Non-pigmented ciliary epithelial cell (primary cell): ENCODE measurements at places on chromosomes 4 and X.

GRCh38 chr4:150950657-150951288 is 64.3 kb downstream of the LRBA start:
- no peak for DNase-seq

- no peak for DNase-seq
These were observed 285.0 kb upstream of the AADAT start for GRCh38 chr4:170374770-170375169.

- DNase-seq = no peak
These were observed 179.1 kb upstream of the ETNPPL start for GRCh38 chr4:108941904-108942430.

DNA sequence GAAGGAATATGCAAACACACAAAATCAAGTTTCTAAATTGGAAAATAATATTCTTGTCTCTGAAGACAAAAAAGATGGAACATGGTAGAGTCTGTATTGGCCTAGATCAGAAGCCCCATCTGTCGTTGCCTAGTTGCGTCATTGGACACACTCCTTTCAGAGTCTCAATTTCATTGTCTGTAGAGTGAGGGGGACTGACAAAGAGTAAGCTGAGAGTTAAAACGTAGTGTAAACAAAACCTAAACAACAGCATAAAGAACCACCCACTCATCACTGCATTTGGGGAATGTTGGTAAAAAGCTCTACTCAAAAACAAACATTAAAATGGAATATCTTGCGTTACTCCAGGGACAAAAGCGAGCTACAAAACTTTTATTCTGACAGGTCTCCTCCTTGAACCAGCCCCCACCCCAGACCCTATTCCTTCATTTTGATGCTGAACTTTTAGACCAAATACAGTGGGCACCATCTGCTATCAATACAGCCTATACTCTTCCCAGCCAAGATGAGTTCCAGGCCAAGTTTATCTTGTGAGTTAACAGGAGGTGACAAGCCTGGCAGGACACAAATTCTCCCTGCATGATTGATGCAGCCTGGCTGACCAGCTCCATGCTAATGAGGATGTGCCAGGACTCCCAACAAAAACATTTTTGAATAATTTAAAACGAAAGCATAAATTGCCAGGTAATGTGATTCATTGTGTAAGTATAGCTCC is 125.2 kb downstream of the COL25A1 start:
- no peak for DNase-seq

DNA sequence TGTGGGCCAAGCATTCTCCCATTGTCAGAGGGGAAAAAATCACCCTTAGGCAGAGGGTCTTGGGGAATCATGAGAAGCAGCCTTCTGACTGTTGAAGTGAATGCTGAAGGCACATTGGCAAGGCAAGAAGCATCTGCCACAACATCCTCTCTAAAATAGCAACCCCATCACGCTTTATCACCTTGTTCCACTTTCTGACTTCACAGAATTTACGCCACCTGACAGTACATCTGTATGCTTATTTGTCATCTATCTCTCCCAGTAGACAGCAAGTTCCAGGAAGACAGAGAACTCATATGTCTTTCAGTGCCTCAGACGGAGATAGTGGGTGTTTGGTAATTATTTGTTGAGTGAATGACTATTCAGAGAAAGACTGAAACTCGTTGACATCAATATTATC is 68.4 kb upstream of the SCML1 start:
- DNase-seq = no peak

DNA sequence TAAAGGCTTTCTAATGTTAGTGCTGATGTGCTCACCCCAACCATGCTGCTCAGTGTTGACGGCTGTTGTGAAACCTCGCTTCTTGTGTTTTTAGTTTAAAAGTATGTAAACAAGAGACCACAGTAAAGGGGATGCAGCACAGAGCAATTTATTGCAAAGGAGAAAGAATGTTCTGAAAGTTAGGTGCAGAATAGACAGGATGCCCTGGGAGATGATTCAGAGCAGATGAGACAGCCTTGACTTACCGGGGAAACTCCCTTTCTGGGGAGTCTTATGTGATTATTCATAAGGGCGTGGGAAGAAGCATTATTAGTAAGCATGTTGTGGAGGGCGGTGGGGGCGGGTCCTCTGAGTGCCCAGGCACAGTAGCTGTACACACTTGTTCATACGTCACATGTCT is 47.7 kb downstream of the EVC start:
- peak; percentile 96 for DNase-seq

DNA sequence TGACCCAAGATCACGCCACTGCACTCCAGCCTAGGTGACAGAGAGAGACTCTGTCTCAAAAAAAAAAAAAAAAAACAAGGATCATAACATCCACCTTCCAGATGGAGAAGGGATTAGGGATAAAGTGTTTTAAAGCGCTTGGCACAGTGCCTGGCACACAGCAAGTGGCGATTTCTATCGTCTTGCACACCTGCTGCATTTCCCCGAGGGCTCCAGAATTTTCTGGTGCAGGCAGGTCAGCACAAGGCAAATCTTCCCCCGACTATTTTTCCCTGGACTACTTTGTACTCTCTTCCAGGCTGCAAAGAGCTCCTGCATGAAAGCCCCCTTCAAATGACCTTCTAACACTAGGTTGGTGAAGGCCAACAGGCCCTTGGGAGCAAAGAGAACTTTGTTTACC is 57.3 kb downstream of the APBB2 start:
- DNase-seq = no peak

DNA sequence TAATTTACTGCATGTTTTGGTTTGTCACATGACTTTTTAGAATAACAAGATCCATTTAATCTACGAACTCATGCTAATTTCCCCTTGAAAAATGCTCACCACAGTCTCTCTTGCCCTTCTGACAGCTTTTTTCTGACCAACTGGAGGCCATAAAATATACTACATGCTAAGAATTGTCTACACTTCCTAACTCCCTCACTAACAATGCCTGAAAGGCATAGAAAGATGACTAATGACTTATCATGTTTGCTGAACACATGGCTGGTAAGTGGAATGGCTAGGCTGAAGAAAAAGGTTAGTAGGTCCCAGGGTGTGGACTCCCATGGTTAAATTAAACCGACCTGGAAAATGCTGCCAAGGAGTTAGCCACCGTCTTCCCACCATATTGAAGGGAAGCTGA is 309.9 kb downstream of the SPOCK3 start:
- no peak for DNase-seq

DNA sequence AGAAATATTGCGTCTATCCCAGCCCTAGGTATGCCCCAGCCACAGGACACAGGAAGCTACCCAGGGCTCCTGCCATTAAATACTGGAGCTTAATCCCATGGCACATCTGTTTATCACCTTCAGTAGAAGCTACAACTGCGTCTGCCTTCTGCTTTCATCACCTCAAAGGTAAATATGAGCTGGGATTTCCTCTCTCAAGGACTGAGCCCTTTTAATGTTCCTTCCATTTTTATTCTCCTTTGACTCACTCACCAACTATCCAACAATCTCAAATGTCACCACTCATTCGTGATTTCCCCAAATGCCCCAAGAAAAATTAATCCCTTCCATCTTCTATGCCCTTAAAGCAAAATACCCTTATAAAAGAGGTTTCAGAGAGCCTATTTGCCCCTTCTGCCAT is 1.8 kb upstream of the MID1 start:
- no peak for DNase-seq

DNA sequence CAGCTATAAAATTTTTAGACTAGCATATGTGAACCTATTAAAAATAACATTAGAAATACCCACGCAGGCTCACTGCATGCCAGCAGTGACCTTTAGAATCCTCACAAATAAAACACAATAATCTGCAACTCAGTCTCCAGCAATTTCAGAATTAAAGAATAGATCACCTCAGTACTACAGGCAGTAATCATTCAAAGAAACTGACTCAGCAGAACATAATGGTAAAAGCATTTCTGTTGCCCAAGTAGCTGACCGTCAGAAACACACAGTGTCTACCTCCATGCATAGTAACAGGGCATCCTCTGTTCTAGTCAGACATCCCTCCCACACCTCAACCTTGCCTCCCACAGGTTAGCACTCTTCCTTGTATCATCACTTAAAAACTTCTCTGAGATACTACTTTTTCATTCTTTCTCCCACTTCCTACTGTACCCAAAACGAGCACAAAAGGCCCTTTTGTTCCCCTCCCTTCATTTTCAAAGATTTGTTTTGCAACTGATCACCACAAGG is 65.7 kb upstream of the BEND2 start:
- no peak for DNase-seq

DNA sequence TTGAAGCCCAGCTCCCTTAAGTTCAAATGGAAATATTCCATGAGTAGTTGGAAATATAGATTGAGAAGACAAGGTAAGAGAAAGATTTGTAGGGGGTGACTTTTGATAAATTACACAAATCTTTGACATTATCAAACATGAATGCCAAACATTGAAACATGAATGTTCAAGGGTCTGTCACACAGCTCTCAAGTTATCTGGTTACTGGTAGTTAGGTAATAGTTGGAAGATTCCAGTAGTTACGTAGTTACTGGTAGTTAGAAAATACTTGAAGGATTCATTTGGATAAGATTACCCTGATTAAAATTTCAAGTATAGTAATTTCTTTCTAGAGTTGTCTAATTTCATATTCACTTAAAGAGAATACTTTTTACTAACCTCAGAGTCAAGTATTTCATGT is 20.7 kb downstream of the KIAA0232 start:
- DNase-seq = no peak

DNA sequence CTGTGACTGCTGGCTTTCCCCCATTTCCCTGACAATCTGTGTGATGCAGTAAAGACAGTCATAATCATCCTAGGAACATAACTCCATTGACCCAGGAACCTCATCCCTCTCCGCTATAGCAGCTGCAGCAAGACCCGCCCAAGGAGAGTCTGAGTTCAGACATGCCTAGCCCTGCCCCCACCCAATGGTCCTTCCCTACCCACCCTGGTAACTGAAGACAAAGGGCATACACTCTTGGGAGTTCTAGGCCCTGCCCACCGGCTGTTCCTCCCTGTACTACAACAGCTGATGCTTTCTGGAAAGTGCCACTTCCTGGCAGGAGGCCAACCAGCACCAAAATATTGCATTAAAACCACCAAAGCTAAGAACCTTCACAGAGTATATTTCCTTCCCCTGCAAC is 1035.6 kb downstream of the C4orf33 start:
- no peak for DNase-seq

- DNase-seq = no peak
These were observed 69.1 kb downstream of the RASL11B start for GRCh38 chr4:52931243-52931642.

GRCh38 chr4:104352211-104352610 is 142.5 kb downstream of the CXXC4 start:
- no peak for DNase-seq

DNA sequence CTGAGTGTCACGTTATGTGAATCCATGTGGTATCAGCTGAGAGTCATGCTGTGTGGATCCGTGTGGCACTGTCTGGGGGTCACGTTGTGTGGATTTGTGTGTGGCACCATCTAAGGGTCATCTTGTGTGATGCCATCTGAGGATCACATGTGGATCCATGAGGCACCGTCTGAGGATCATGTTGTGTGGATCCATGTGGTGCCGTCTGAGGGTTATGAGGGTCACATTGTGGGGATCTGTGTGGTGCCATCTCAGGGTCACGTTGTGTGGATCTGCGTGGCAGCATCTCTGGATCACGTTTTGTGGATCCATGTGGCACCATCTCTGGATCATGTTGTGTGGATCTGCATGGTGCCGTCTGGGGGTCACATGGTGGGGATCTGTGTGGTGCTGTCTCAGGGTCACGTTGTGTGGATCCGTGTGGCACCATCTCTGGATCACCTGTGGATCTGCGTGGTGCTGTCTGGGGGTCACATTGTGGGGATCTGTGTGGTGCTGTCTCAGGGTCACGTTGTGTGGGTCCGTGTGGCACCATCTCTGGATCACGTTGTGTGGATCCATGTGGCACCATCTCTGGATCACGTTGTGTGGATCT is 6.9 kb downstream of the PDE6B start:
- DNase-seq = no peak

- DNase-seq = no peak
These were observed 27.6 kb downstream of the QRFPR start for GRCh38 chr4:121353213-121353612.

DNA sequence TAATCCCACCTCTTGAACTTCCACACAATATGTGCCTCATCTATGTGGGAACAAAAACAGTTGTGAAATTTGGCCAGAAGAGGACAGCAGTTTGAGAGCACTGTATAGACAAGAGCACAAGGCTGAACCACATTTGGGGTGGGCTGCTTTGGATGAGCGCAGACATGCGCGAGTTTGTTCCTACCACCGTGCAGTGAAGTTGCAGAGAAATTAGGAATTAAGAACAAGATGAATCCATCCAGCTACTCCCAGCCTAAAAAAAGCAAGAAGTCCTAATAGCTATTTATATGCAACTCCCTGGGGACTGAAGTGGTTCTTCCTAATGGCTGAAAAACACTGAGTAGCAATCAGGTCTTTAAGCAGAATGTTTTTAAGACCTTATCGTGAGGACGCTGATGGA is 1.0 kb downstream of the GAB3 start:
- no peak for DNase-seq

GRCh38 chrX:41468647-41469323 is 21.6 kb downstream of the NYX start:
- no peak for DNase-seq

GRCh38 chrX:53163436-53163835 is 61.6 kb downstream of the KDM5C start:
- no peak for DNase-seq

DNA sequence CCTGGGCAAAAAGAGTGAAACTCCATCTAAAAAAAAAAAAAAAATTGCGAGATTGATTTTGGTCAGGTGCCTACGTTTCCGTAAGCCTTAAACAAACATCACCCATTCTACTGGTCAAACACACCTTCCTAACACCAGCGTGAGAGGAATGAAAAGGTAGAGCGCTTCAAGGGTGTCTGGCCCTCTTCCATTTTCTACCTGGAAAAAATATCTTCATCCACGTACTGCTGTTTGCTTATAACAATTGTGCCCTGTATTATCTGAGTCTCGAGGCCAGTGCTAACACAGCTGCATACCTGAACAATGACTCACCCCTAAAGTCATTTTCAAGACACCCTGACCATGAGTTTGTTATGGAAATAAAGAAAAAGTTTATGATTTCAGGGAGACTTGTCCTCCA is 13.9 kb downstream of the TMSB4X start:
- no peak for DNase-seq

- peak; percentile 26 for DNase-seq
These were observed 17.1 kb upstream of the GPRIN3 start for GRCh38 chr4:89324671-89325070.

DNA sequence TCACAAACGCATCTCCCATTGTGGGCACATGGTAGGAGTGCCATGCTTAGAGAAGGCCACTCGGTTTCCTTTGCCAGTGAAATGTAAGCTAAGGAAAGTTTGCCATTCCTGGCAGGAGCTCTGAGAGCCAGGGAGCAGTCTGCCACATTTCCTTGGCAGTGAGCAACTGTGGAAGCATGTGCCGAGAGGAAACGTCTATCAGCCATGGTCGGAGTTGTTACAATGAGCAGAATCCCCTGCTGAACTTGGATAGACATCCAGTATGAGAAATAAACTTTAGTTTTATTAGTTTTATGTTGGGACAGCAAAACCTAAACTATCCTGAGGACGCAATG is 51.1 kb downstream of the ENOPH1 start:
- no peak for DNase-seq
